T-helper 17 cell (primary cell): ENCODE measurements at places on chromosomes 7 and 10.

DNA sequence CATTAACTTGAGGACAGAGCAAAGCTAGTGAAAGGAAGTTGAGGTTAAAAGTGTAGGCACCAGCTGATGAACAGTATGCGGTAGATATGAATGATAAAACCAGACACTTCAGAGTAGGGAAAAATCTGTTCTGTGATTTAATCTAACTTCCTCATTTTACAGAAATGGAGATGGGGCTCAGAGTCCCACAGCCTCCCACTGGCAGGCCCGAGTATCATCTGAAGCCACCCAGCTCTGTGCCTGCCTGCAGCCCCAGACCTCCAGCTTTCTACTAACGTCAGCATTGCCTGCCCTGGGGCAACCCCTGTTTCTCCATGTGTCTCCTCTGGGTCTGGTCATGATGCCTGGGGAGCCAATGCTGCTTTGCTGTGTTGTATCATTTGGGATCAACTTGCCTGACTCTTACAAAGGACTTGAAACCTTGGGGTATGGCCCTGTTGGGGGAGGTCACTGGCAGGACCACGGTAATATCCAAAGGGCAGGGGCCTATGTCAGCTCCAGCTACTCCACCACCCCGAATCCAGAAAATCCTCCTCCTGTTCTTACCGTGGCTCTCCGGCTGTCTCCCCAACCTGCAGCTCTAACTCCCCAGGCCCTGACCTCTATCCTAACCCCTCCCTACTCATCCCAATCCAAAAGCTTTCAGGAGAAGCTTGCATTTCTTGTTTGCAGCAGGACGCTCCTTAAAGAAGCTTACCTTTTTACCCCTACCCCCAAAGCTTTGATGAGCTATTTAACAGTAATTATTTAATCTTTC is 56.2 kb upstream of the NPY start:
- peak; percentile 12 for DNase-seq

DNA sequence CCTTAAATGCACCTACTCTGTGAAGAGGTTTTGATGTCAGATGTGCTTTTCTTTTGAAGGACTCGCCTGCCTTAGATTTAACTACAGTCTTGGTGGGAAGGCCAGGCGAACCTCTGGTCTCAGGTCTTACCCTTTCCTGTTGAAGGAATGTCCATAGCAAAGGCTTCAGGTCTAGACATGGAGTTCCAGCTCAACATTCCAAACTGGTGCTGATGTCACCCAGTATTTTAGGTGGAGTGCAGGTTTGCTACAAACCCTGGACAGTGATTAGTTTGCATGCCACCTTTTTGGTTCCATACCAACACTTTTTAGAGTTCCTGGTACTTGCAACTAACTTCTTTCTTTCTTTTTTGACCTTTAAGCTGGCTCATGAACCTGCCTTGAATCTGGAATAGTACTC is 258.7 kb downstream of the GFRA1 start:
- no peak for DNase-seq

DNA sequence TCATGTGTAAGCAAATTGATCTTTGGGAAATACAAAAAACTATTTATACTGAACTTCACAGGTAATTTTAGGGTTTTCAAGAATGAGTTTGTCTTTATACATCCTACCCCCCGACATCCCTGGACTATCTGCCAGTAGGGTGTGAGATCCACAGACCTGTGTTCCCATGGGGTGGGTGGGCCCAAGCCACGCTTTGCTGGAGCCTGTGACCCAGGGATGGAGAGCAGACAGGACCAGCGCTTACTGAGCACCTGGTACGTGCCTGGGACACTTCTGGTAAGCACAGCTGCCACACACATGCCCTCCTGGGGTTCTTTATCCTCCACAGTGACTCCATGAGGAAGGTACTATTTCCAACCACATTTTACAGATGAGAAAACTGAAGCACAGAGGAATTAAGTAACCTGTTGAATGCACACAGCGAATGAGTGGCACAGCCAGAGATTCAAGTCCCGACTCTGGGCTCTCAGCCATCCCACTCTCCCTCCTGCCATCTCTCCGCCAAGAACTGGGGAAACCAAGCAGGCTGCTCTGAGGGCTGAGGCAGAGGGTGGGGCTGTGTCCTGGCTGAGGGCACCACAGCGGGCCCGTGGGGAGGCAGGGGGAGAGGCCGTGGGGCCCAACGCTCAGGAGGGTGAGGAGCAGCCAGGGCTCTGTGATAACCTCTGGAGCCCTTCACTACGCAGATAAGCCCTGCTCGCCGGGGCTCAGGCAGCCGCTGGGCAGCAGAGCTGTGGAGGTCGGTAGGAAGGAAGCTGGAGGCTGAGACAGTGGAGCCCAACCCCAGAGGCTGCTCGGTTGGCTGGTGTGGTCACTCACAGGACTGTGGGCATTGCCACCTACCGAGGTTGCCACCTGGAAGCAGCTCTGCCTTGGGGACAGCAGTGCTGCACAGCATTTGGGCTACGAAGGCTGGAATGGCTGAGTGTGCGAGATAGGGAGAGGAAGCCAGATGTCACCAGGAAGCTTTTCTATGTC is 124.2 kb downstream of the ARHGAP22 start:
- DNase-seq = no peak

- no peak for DNase-seq
Measured at GRCh38 chr7:157923903-157924630, 587.3 kb downstream of the DNAJB6 start.

GRCh38 chr10:100829933-100830727 is 82.6 kb upstream of the SLF2 start:
- DNase-seq = no peak

DNA sequence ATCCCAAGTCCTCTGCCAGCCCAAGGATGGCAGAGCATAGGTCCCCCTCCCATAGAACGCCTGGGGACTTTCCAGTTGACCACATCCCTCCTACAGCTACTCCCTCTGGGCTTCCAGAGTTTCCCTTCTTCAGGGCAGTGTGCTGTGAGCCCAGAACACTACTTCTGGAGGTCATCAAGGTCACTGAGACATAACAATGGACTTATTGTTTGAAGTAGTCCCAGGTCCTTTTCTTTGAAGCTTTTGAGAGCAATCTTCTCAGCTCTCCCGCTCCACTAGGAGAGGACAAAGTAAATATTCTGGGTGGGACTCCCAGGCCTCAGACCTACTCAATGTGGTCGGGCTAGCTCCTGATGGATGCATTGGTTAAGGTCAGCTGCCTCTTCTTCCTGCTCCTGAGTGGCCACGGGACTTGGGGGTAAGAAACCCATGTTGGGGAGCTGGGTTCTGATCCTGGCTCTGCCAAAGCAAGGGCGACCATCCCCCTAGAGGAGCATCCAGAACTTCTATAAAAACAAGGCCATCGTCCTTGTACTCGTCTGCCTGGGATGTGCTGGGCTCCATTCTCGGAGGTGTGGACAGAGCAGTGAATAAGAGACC is 83.5 kb upstream of the DDC start:
- DNase-seq = no peak

DNA sequence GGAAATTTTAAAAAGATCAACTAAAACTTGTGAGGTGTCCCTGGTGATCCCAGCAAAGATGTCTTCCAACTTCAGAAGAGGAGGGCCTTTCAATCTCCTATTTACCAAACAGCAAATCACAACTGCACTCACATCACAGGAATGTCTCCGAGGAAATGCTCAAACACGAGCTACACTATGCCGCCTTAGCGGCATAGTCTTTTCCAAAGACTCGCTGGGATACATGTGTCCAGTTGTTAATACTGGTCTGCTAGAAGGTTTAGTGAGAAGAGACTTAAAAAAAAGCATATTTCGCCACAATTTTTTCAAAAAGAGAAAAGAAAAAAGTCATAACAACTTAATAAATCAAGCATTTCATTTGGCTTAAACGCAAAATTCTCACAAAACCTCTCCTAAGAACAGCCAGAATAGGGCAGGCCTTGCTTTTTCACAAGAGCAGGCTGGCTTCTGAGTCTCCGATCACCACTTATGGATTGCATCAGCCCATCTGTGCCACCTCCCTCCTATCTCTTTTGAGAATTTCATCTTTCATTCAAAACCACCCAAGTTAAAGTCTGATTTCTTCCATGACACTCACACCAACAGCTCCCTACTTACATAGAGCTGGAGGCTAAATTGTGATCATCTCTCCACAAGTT is 66.1 kb downstream of the GNA12 start:
- no peak for DNase-seq

- DNase-seq = no peak
Measured at GRCh38 chr10:45154502-45154901, 153.8 kb downstream of the ZNF22 start.

- DNase-seq = no peak
Measured at GRCh38 chr7:81231301-81231838, 312.5 kb upstream of the SEMA3C start.

DNA sequence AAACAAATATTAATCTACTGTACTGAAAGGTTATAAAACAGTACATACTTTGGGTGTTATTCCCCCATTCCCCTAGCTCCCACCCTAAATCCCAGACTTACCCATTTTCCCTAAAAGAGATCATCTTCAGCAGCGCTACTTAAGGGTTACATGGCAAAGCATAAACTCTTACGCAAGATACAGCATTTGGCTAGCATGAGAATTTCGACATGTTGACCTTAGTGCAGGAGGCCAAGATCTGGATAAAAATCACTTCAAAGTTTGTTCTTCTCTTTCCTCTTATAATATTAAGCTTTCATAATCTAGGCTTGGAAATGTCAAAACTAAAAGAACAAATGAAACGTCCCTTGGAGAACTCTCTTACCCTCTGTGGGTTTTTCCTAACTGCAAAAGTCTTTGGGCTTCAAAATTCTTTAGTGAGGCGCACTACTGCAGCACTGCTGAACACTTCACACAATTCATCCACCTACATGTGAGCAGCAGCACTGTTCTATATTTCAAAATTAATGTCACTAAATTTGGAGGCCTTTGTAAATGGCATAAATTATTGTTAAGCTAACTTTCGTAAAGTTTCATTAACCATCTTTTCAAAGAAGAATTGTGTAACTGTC is 59.5 kb upstream of the PDLIM1 start:
- DNase-seq = no peak

- DNase-seq = no peak
Measured at GRCh38 chr10:17214971-17215781, 12.9 kb upstream of the VIM start.

- DNase-seq = no peak
Measured at GRCh38 chr10:116687633-116688032, 54.7 kb downstream of the HSPA12A start.

DNA sequence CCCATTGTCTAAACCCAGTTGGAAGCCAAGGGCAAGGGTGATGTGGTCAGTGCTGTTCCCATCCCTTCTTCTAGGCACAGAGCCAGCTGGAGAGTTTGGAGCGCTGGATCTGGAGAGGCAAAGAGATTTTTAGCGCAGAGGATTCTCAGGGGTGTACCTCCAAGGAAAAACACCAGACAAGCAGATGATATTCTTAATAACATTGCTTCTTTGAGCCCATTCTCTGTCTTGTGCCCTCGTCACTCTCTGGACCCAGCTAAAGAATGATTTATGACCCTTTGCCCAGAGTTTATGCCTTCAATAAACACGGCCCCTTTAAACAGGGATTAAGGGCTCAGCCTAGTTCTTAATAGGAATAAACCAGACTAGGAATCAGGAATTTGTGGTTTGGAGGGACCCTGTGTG is 4.7 kb upstream of the HIP1 start:
- DNase-seq = no peak

GRCh38 chr7:102055181-102055976 is 231.3 kb upstream of the SH2B2 start:
- DNase-seq = no peak

DNA sequence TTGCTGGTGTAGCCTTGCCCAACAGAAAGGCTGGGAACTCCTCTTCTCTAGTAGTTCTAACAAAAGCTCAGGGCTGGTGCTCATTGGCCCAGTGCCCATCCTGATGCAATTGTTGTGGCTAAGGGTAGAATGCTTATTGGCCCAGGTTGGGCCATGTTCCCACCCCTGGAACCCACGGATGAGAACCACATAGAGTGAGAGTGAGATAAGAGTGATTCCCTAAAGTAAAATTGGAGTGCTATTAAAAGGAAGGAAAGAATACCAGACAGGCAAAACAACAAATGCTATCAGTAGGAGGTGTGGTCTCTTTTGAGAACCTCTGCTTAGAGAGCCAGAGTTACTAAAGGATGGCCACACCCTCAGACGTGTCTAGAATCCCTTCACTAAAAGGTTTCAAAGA is 49.2 kb downstream of the LGI1 start:
- DNase-seq = no peak

- DNase-seq = no peak
Measured at GRCh38 chr7:129122751-129123509, 21.6 kb upstream of the TSPAN33 start.

DNA sequence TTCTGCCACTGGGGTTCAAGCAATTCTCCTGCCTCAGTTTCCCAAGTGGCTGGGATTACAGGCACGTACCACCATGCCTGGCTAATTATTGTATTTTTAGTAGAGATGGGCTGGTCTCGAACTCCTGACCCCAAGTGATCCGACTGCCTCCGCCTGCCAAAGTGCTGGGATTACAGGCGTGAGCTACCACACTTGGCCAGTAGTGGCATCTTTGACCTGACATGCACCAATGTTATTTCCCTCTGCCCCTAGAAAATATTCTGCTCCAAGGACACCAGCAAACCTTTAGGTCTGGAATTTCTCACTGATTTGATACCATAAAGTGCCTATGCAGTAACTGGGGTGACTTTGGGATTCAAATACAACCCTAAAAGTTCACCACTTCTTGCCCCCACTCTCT is 179.4 kb downstream of the ARID5B start:
- DNase-seq = no peak

GRCh38 chr10:46556515-46557318 is at the start of gene GPRIN2:
Gene GPRIN2 (minus strand): TSS chr10:46556658. CDS start chr10:46550736, 5,922 bp downstream.
- DNase-seq = peak; percentile 7

- no peak for DNase-seq
Measured at GRCh38 chr7:93238748-93239147, 6.6 kb downstream of the VPS50 start.

DNA sequence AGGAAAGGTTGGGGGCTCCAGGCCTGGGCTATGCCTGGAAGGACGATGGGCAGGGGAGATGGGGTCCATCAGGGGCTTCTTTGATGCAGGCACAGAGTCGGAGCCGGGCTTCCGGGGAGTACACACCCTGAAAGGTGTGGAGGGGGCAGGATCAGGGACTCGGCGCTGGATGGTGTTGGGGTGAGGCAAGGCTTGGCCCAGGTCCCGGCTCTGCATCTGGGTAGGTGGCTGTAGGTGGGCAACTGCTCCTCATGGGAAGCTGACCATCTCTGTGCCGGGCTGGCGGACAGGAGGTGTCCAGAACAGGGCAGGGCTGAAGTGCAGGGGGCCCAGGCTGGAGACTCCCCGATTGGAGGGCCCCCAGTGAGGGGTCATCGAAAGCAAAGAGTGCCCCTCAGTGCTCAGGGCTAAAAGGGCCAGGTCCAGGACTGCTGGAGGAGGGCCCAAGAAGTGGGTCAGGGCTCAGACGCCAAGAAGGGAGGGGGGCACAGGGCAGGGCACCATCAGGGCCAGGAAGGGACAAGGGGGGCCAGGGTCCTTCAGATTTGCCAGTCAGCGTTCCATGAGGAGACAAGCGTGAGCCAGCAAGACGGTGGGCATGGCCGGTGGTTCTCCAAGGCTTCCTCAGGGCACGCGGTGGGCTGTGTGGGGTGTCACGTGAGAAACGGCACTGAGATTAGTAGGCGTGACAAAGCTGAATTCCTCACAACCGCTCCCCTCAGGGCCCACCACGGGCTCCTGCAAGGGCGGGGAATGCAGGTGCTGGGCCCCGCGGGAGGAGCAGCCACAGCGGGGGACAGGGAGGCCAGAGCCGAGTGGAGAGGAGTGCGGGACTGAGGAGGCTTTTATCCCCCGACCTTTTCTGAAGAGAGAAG is 97.0 kb downstream of the BMS1 start:
- no peak for DNase-seq
